Ovary (tissue), 10 donors: ENCODE measurements at places on chromosomes 6 and 20. TPM values are rescaled to one million over a fixed set of nuclear protein-coding genes. Genes with fewer than 3 reads are reported as not detected.

HLA-DQB1 gene
- polyA plus RNA-seq: 28.5 TPM

RIMS1 gene
- 0.27 TPM for polyA plus RNA-seq

RCAN2 gene
- polyA plus RNA-seq: 75.3 TPM

LATS1 gene
- polyA plus RNA-seq: 10.7 TPM

OLIG3 gene
- not detected for polyA plus RNA-seq

ASF1A gene
- 19.4 TPM for polyA plus RNA-seq

ECT2L gene
- 0.05 TPM for polyA plus RNA-seq

TAF8 gene
- polyA plus RNA-seq: 9.6 TPM

DNA sequence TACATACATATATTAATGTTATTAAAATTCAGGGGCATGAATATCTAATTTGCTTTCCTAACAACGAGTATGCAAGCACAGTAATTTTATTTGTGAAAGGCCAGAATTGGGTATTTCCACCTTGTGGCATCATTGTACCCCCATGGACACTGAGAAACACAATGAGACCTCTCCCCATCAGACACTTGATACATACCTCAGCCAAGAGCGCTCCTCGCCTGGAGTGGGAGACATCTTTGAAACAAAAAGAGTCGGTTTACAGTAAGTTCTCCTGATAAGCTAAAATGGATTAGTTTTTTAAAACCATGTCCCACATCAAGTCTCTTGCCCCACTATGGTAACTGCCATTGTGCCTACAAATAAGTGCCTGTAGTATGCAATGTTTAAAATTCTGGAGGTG is 2.1 kb downstream of the CNR1 start:
- H3K27me3 ChIP-seq: peaks cover 5% of the 10 kb centered on the region
- no peak for DNase-seq
- no peak overlapping the region for H3K4me3 ChIP-seq
- H3K27ac ChIP-seq: no peak overlapping the region
- no peaks in the 10 kb centered on the region for H3K36me3 ChIP-seq

GRCh38 chr20:48284837-48285236 is 499.6 kb upstream of the SULF2 start:
- H3K27me3 ChIP-seq: no peaks in the 10 kb centered on the region
- DNase-seq: no peak
- H3K4me1 ChIP-seq: peaks cover 11% of the 10 kb centered on the region
- H3K27ac ChIP-seq: no peak overlapping the region

GRCh38 chr6:51396583-51396982 is 577.9 kb downstream of the TFAP2B start:
- H3K36me3 ChIP-seq: no peaks in the 10 kb centered on the region
- no peaks in the 10 kb centered on the region for H3K27me3 ChIP-seq
- no peak overlapping the region for H3K27ac ChIP-seq
- no peaks in the 10 kb centered on the region for H3K4me1 ChIP-seq
- no peak overlapping the region for H3K4me3 ChIP-seq

- no peaks in the 10 kb centered on the region for H3K27me3 ChIP-seq
- no peak overlapping the region for H3K27ac ChIP-seq
- DNase-seq: no peak
- no peaks in the 10 kb centered on the region for H3K36me3 ChIP-seq
Observed at GRCh38 chr6:111274593-111275217, 187.4 kb downstream of the SLC16A10 start.

DNA sequence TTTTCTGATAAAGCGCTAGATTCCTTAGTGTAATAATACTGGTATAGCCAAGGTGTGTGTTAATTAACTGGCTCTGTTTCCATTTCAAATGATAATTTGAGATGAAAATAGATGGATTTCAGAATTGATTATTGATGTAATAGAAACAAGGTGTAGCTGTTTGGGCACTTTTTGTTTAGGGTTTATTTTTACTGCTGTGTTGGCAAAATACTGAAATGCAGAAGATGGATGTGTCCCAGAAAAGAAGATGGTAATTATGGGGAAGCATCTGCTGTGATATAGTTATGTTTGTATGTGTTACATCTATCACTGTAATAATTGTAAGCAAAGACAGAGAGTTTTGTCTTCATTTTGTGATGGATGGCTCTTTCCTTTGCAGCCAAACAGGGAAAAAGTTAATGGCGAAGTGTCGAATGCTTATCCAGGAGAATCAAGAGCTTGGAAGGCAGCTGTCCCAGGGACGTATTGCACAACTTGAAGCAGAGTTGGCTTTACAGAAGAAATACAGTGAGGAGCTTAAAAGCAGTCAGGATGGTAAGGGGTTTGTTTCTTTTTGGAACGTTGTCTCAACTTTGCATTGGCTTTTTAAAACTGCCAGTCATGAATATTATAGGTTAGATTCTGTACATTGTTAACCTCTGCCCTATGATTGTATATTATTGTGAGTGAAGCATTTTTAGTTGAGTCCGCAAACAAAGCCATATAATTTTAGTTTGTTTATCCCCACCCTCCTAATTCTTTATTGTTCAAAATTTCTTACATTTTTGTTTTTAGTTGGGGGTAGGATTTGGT is 8.6 kb upstream of the ACAT2 start:
- H3K4me1 ChIP-seq: no peaks in the 10 kb centered on the region
- H3K4me3 ChIP-seq: no peak overlapping the region
- H3K27me3 ChIP-seq: no peaks in the 10 kb centered on the region
- no peak for DNase-seq
- H3K36me3 ChIP-seq: no peaks in the 10 kb centered on the region
- H3K27ac ChIP-seq: no peak overlapping the region

DNA sequence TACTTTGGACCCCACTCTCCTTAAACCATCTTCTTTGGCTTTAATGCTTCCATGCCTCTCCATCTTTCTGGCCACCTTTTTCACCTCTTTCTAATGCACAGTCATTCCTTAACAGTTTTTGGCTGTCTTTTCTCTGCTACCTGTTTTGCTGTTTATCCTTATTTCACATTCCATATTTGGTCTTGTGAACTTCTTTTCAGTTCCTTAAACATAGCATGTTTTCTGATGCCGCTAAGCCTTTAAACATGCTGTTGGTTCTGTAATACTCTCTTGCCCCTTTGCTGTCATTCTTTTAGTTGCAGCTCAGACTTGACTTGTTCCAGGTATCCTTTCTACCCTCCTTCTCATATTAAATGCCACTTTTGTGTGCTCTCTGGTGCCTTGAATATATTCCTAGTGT is 35.8 kb downstream of the TOP1 start:
- H3K4me1 ChIP-seq: peaks cover 2% of the 10 kb centered on the region
- H3K27me3 ChIP-seq: no peaks in the 10 kb centered on the region
- H3K4me3 ChIP-seq: no peak overlapping the region

DNA sequence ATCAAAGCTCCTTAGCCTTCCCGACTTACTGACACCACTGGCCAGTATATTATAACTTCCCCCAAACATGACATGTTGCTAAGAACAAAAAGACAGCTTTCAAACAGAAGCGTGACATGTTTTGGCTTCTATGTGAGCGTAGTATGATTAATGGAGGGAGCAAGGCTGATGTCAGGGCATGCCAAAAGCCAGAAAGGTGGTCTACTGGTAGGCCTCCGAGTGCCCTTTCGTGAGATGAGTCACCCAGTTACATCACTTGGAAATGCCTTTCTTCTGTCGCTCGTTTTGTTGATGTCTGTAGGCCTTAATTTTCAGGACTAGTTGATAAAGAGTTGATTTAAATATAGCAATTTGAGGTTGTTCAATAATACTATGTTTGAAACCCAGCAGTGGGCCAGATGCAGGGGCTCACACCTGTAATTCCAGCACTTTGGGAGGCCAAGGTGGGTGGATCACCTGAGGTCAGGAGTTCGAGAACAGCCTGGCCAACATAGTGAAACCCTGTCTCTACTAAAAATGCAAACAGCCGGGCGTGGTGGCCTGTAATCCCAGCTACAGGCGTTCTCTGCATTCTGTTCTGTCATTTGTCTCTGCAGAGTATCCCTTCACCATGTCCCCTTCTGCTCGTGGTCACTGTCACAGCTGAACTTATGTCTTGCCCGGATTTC is 53.3 kb downstream of the CNKSR3 start:
- H3K4me3 ChIP-seq: no peak overlapping the region
- H3K4me1 ChIP-seq: peaks cover 15% of the 10 kb centered on the region
- no peak for DNase-seq

GRCh38 chr20:3924304-3925112 is 35.3 kb downstream of the PANK2 start:
- H3K36me3 ChIP-seq: no peaks in the 10 kb centered on the region
- H3K27ac ChIP-seq: no peak overlapping the region
- no peak overlapping the region for H3K4me3 ChIP-seq

DNA sequence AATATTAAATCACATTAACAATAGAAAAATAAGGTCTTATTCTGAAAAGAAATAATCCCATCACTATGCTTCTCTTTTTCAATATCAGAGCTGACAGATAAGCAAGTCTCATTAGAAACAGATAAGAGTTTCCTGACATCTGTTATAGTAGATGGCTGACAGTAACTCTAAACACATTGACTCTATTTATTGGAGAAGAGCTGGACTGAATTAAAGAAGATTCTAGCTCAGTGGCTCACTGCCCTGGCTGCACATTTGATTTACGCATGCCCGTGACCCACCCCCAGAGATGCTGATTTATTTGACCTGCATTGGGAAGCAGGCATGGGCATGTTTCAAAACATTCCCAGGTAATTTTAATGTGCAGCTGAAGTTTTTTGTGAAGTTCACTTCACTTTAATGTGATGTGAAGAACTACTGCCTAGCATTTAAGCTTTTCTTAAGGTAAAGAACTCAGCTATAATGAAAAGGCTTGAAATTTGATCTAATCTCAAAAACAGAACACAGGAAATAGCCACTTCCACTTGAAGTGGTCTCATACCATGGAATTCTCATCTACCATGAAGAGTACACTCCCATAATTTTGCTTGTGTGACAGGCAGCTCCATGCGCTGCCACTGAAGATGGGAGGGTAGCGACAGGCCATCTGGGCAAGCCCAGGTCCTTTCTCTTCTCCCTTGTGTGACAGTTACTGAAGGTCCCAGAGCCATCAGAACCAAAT is 162.3 kb downstream of the TPBG start:
- H3K27ac ChIP-seq: no peak overlapping the region
- H3K36me3 ChIP-seq: no peaks in the 10 kb centered on the region
- H3K27me3 ChIP-seq: no peaks in the 10 kb centered on the region
- DNase-seq: no peak
- H3K4me1 ChIP-seq: no peaks in the 10 kb centered on the region
